ENCODE measurements at places on chromosomes 6 and 20. TPM values are rescaled to one million over a fixed set of nuclear protein-coding genes. Genes with fewer than 3 reads are reported as not detected.

CDSN gene
- total RNA-seq: not detected

CST11 gene
- total RNA-seq: not detected

DNA sequence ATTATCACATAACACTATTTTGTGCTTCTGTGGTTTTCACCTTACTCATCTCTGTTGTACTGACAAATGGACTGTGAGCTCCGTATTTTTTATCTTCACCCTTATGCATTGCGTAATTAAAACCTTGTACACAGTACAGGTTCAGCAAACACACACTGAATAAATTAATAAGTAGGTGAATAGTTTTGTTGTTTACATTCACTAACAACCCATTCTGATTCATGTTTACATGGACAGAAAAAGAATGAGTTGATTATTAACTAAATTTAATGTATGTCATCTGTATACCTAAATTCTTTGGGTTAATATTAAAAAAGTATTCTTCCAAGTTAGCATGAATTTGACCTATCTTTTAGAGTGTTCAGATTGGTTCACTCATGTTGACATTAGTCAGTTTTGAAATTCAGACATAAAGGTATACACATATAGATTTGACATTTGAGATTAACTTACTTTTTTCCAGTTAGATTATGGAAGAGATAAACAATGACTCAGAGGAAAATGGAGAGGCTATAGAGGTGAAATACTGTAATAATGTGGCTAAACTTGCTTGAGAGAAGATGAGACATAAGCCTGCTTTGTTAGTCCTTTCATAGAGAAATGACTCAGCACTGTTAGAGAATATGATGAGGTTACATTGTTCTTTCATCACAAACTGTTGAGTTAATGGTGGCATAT, 541.7 kb upstream of the FLRT3 start:
- peak; percentile 19 for DNase-seq
- H3K4me1 ChIP-seq: peaks cover 10% of the 10 kb centered on the region

LPA gene
- total RNA-seq: not detected

INSM1 gene
- total RNA-seq: 5.5 TPM

MACROD2 gene
- 0.08 TPM for total RNA-seq

- no peak overlapping the region for H3K4me3 ChIP-seq
- H3K27ac ChIP-seq: no peak overlapping the region
- no peak for DNase-seq
- H3K36me3 ChIP-seq: no peaks in the 10 kb centered on the region
These were observed 298.8 kb downstream of the ZNF217 start for GRCh38 chr20:53294804-53295203.

- DNase-seq: peak; percentile 3
- H3K4me1 ChIP-seq: no peaks in the 10 kb centered on the region
- H3K36me3 ChIP-seq: no peaks in the 10 kb centered on the region
- no peak overlapping the region for H3K27ac ChIP-seq
These were observed 418.6 kb downstream of the CDKAL1 start for GRCh38 chr6:20952699-20953474.

DNA sequence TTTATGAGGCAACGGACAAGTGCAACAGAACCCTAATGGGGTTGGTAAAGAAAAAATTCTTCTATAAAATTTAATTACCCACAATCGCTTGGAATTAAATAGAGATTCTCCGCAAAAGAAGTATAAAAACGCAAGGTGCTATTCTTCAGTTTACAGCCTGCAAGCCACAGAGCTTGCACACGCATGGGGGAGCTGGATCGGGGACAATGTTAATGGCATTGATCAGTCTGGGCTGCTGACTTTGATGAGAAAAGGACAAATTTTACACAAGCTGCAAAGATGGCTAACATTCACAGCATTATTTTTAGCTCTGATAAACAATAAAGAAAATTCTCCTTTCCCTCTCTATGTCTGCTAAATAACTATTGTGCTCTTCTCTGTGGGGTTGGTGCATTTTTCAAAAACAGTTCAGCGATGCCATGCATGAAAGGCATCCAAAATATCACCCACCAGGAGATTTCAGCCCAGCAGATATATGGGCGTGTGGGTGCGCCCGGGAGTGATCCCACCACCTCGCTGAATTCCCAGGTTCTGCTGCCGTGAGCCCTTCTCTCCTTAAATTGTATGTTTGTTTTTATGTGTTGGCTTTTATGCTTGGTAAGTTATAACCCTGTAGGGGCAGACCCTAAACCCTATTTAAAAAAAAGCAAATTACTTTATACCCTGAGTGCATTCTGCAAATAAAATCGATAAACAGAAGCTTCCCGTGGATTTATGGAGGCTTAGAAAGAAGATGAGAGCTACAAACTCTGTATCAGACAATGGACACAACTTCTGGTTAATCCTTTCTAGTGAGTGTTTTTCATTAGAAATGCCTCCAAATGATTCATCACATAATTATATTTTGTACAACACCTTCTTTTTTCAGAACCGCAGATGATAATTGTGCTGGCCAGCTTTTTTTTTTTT, 55.6 kb downstream of the NOX3 start:
- no peaks in the 10 kb centered on the region for H3K27me3 ChIP-seq
- H3K4me3 ChIP-seq: no peak overlapping the region
- no peak overlapping the region for H3K27ac ChIP-seq

GRCh38 chr6:162728197-162728596, 423 bp downstream of the PACRG start:
- H3K36me3 ChIP-seq: no peaks in the 10 kb centered on the region
- peaks cover 4% of the 10 kb centered on the region for H3K27me3 ChIP-seq
- no peak for DNase-seq
- H3K4me1 ChIP-seq: no peaks in the 10 kb centered on the region

DNA sequence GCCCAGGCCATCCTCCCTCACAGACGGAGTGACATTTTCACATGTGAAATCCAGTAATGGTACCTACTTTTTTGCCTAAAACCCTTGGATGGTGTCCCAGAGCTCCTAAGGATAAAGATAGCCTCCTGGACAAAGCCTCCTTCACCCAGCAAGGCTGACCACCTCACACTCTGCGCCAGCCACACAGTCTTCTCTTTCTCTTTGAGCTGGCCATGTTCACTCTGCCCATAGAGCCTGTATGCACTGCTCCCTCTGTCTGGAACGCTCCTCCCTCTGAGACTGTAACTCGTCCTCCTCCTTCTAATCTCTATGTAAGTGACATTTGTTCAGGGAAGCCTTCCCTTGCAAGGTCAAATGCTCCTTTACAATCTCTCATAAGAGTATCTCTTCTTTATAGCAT, 14.6 kb downstream of the TMEM151B start:
- H3K27ac ChIP-seq: no peak overlapping the region
- no peak for DNase-seq
- H3K4me1 ChIP-seq: no peaks in the 10 kb centered on the region
- no peak overlapping the region for H3K4me3 ChIP-seq
- H3K36me3 ChIP-seq: no peaks in the 10 kb centered on the region
- H3K27me3 ChIP-seq: 0 out of 2 replicates have a peak, but pooled peaks cover 5% of the 10 kb centered on the region

WFDC12 gene
- total RNA-seq: not detected

PRKN gene
- not detected for total RNA-seq

- H3K4me3 ChIP-seq: no peak overlapping the region
- H3K36me3 ChIP-seq: no peaks in the 10 kb centered on the region
- no peaks in the 10 kb centered on the region for H3K27me3 ChIP-seq
- DNase-seq: peak; percentile 15
These were observed 729.4 kb downstream of the TENT5A start for GRCh38 chr6:81023007-81023582.

DNA sequence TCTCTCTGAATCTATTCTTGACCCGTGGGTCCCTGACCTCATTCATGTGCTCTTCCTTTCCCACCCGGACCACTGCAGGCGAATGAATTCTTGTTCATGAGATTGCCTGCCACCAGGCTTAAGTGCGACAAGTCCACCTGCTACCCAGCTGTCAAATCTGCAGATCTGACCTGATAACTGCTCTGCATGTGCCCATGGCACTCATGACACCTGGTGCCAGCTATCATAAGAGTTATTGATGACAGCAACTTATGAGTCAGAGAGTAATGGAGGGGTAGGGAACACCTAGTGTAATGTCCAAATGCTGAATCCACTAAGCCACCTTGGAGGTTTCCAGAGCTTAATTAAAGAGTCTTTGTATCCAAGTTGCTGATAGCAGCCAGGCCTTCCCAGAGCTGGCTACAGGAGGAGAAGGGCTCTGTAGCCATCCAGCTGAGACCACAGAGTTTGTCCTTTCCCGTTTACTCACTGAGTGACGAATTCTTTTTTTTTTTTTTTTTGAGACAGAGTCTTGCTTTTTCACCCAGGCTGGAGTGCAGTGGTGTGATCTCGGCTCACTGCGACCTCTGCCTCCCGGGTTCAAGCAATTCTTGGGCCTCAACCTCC, 17.4 kb downstream of the SHLD1 start:
- no peak overlapping the region for H3K4me3 ChIP-seq
- peak overlapping the region; percentile 80 for H3K27ac ChIP-seq
- H3K4me1 ChIP-seq: peaks cover 19% of the 10 kb centered on the region

GRCh38 chr6:87196275-87196842, 41.0 kb downstream of the ZNF292 start:
- H3K27ac ChIP-seq: no peak overlapping the region
- no peaks in the 10 kb centered on the region for H3K4me1 ChIP-seq
- no peaks in the 10 kb centered on the region for H3K27me3 ChIP-seq
- no peak overlapping the region for H3K4me3 ChIP-seq
- H3K36me3 ChIP-seq: no peaks in the 10 kb centered on the region
- no peak for DNase-seq

DNA sequence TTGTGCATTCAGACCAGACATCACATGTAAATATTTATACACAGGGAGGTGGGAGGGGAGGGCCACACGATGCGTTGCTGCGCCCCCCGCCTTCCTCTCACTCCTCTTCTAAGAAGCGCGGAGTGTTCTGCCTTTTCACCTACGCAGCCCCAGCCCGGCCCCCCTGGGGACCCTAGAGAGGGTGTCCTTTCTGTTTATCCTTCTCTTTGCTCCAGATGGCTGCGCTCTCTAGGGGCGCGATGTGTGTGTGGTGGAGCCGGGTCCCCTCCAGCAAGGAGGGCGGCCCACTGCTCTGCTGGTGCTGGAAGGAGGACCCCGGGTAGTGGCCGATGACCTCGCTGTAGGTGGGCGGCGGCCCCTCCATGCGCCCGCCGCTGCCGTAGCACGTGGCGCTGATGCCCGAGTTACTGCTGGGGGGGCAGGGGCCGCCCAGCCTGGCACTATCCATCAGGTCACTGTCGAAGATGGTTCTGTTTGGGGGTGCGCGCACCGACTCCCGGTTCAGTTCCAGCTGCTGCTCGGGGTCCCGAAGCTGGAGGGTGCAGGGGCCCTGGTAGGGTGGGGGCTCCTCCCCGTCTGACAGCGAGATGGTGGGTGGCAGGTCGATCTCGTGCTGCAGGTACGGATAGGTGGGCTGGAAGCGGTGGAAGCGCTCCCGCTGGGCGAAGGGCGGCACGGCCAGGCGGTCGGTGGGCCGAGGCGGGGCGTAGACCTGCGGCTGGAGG, 31.8 kb upstream of the ZBP1 start:
- no peaks in the 10 kb centered on the region for H3K4me1 ChIP-seq
- H3K4me3 ChIP-seq: no peak overlapping the region
- DNase-seq: peak; percentile 9
- H3K36me3 ChIP-seq: peaks cover 63% of the 10 kb centered on the region
- no peak overlapping the region for H3K27ac ChIP-seq
- H3K27me3 ChIP-seq: no peaks in the 10 kb centered on the region

GRCh38 chr6:8578006-8578405, 142.7 kb upstream of the SLC35B3 start:
- H3K27me3 ChIP-seq: no peaks in the 10 kb centered on the region
- DNase-seq: no peak
- no peaks in the 10 kb centered on the region for H3K36me3 ChIP-seq
- no peak overlapping the region for H3K27ac ChIP-seq
- H3K4me1 ChIP-seq: no peaks in the 10 kb centered on the region
- no peak overlapping the region for H3K4me3 ChIP-seq

PRDM13 gene
- total RNA-seq: not detected

- H3K36me3 ChIP-seq: no peaks in the 10 kb centered on the region
- no peaks in the 10 kb centered on the region for H3K27me3 ChIP-seq
- H3K4me1 ChIP-seq: no peaks in the 10 kb centered on the region
- no peak for DNase-seq
- H3K4me3 ChIP-seq: no peak overlapping the region
- no peak overlapping the region for H3K27ac ChIP-seq
These were observed 876.1 kb upstream of the ADGRB3 start for GRCh38 chr6:67759001-67759400.

MEI4 gene
- not detected for total RNA-seq

GRCh38 chr6:44316481-44316880, 3.3 kb upstream of the AARS2 start:
- H3K36me3 ChIP-seq: no peaks in the 10 kb centered on the region
- H3K4me1 ChIP-seq: peaks cover 3% of the 10 kb centered on the region
- no peak overlapping the region for H3K27ac ChIP-seq
- no peak overlapping the region for H3K4me3 ChIP-seq
- 0 out of 2 replicates have a peak, but pooled peaks cover 2% of the 10 kb centered on the region for H3K27me3 ChIP-seq
- DNase-seq: no peak

- no peak overlapping the region for H3K4me3 ChIP-seq
- peaks cover 9% of the 10 kb centered on the region for H3K27me3 ChIP-seq
- H3K27ac ChIP-seq: no peak overlapping the region
- DNase-seq: no peak
- no peaks in the 10 kb centered on the region for H3K4me1 ChIP-seq
- H3K36me3 ChIP-seq: no peaks in the 10 kb centered on the region
These were observed 59.6 kb upstream of the CDH4 start for GRCh38 chr20:61192337-61192950.

DNA sequence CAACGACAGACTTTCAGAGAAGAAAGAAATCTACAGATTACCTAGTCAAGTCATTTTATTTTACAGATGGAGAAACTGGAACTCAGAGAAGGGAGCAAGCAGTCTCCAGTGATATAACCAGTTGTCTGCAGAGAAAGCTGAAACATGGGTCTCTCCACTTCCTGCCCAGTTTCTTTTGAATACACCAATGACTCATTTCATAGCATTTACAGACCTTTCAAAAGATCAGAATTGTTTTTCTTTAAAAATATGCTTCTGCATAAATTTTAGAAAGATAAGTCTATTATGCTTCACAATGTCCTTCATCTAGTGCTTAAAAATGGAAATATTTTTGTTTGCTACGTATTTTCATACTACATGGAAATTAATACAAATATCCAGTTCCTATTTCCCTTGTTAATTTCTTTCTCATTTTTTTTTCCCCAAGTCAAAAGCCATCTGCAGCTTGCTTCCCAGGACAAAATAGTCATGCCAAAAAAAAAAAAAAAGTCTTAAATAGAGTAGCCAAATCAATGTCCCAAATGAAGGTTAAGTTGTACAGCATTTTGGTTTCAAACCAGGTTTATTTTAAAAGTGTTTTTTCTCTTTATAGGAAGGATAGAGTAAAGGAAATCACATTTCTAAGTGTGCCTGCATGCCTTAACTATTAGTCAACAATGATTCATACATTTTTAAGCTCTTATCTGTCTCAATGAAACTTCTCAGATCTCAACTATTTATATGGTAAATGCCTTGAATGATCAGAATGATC, 36.9 kb downstream of the ARHGAP18 start:
- H3K4me3 ChIP-seq: no peak overlapping the region
- H3K36me3 ChIP-seq: no peaks in the 10 kb centered on the region
- DNase-seq: peak; percentile 51
- H3K27me3 ChIP-seq: no peaks in the 10 kb centered on the region
- H3K4me1 ChIP-seq: peaks cover 24% of the 10 kb centered on the region

Data from SJCRH30 (cell line).